ENCODE measurements at places on chromosomes 11 and 22. TPM values are rescaled to one million over a fixed set of nuclear protein-coding genes. Genes with fewer than 3 reads are reported as not detected.

Gene GRIK4
- total RNA-seq: 0.10 TPM

Gene BAIAP2L2
- total RNA-seq: 59.1 TPM

Gene BBS1
- 16.8 TPM for total RNA-seq

Gene TNNI2
- total RNA-seq: 0.94 TPM

Gene GRM5
- not detected for total RNA-seq

Gene C11orf97
- not detected for total RNA-seq

- DNase-seq: no peak
Measured at GRCh38 chr11:134152696-134153095, 71.1 kb downstream of the NCAPD3 start.

DNA sequence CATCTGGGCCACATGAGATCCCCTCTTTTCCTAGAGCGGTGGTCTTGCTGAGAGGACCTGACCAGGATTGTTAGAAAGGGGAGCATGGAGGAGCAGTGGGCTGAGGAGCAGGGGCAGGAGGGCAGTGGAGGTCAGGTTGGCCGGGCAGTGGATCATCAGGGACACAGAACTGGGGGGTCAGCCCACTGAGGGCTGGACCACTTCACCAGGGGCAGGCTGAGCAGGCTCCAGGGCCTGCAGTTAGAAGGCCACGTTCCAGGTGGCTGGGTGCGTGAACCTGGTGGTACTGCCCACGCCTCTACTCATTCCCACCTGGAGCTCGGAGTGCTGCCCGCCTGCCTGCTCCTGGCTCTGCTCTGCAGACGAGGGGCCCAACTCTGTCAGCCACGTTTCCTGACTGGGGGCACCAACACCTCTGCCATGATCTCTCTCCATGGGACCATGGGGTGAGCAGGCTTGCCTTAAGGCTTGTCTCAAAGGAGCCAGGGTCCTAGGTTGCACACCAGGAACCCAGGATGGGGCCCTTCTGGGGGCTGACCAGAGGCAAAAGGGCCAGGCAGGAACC lies 9.7 kb downstream of the MRGPRF start:
- peak; percentile 12 for DNase-seq

DNA sequence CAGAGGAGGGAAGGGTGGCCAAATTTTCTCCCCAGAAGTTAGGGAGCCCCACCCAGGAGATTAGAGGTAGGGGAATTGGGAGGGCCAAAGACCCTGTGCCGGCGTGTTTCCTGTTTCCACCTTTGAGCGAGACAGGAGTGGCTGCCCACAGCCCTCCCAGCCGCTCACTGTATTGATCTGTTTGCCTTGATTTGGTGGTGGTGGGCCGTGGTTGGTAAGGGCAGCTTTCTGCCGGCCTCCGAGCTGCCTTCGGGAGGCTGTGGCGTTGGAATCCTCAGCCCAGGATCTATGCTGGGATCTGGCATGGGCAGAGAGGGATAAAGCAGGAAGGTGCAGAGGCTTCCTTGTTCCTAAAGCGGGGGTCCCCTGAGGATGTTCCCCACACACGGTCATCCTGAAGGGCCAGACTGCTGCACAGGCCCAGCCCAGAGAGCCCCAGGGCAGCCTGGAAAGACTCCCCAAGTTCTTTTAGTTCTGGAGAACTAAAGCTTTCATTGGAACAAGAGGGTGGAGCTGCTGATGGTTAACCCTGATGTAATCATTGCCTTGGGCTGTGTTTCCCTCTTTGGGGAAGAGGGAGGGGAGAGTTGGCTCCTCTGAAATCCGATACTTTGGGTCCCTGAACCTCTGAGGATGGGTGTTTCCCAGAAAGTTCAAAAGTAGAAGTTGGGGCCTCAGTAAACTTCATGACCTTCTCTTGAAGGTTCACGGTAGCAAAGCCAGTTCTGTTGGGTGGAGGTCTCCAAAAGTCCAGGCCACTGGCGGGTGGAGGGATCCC lies 7.2 kb downstream of the FAM83F start:
- no peak for DNase-seq

- no peak for DNase-seq
Measured at GRCh38 chr11:45961751-45962240, 39.3 kb downstream of the LARGE2 start.

- DNase-seq: no peak
Measured at GRCh38 chr22:33891992-33892391, 28.3 kb downstream of the LARGE1 start.

DNA sequence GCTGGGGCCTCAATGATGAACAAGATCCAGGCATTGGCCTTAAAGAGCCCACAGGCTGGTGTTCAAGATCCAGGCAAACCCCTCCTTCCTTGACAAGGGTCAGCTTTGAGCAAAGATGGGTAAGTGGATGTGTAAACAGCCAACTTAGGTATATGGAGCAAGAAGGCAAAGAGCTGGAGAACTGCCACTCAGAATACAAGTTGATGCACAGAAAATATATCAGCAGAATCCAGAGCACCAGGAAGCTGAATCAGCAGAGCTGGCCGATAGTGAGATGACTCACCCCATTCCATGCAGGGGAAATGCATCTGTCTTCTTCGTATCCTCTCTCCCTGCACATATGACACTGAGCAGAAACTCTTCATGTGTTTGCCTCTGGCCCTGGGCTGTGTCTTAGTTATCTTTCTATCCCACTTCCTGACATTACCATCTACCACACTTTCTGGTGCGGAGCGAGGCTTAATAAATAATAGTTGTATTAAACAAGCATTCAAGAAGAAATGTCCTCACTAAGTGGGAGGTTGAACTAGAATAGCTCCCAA lies 57.8 kb downstream of the ENDOD1 start:
- no peak for DNase-seq

DNA sequence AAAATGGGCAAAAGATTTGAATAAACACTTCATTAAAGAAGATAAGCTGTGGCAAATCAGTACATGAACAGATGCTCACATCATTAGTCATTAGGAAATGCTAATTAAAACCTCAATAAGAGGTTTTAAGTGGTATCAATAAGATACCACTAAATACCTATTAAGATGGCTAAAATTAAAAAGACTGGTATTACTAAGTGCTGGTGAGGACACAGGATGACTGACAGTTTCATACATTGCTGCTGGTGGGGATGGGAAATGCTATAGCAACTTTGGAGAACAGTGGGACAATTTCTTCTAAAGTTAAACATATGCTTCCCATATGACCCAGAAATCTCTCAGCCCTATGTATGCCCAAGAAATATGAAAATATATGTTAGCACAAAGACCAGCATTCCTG lies 69.2 kb downstream of the COMMD9 start:
- no peak for DNase-seq

GRCh38 chr11:47060807-47061206 lies 115.9 kb downstream of the ARFGAP2 start:
- no peak for DNase-seq

- no peak for DNase-seq
Measured at GRCh38 chr11:65496304-65497140, 2.3 kb upstream of the MALAT1 start.

DNA sequence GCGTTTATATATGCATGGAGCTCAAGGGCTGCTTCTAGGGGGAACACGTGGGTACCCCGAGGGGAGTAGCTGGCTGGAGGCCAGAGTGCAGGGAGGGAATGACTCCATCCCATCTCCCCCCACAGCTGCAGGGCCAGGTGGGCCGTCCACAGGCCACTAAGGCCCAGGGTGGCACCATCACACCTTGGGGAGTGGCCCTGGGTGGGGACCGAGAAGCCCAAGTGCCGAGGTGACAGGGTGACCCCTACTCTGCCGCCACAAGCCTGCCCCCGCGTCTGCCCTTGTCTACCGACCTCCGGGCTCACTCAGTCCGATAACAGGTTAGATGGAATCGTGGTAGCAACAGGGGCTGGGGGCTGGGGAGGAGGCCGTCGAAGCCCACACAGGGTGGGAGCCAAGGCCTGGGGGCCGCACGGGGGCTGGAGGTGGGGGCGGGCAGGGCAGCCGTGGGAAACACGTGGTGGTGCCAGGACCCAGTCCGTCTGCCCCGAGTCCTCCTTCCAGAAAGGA lies 125.7 kb downstream of the KCNQ1OT1 start:
- no peak for DNase-seq

GRCh38 chr22:27982630-27983180 lies 63.6 kb upstream of the PITPNB start:
- no peak for DNase-seq

DNA sequence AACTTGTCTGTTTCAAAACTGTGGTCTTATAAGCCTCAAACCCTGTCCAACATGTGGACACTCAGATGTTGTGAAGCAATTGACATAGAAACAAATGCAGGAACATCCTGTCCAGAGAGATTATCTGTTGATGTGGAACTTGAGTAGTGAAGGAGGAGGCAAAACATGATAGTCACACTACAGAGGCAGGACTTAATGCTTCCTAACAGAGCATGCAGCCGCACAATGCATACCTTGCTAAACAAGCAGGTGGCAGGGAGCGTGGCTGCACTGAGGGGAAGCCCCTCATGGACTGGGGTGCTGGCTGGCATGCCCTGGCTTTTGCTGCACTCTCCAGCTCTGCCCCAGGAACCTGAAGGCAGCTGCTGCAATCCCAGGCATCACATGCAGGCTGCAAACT lies 5.3 kb downstream of the C22orf39 start:
- no peak for DNase-seq

DNA sequence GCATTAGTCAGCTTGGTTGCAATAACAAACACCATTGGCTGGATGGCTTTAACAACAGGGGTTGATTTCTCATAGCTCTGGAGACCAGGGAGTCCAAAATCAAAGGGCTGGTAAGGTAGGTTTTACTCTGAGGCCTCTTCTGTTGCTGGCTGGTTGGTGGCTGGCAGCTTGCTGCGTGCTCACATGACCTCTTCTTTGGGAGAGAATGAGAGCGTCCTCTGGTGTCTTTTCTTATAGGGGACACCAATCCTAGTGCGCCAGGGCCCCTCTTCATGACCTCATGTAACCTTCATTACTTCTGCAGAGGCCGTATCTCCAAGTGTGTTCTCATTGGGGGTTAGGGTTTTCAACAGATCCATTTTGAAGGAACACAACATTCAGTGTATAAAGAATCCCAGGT lies 1308.3 kb downstream of the TBC1D22A start:
- DNase-seq: no peak

- DNase-seq: no peak
Measured at GRCh38 chr22:23806837-23807236, 20.1 kb downstream of the SMARCB1 start.

- no peak for DNase-seq
Measured at GRCh38 chr11:35750981-35751663, 88.5 kb downstream of the TRIM44 start.

DNA sequence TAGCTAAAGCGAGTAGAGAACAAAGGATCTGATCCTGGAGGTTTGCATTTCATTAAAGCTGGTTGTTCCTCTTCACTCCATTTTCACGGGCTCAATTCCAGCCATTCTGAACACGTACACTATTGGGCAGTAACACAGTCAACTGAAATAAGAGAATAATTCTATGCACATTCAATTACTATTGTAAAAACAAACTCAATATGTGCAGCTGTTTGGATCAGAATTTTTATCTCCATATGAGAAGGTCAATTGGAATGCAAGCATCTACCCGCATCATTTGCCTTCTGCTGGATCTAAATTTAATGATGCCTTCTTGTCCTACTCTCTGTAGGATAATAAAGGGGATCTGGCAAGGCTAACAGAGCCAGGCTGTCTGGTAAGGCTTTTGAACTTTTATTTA lies 562.8 kb upstream of the CCDC179 start:
- no peak for DNase-seq

GRCh38 chr22:37163575-37164504 lies 14.1 kb upstream of the IL2RB start:
- no peak for DNase-seq

- no peak for DNase-seq
Measured at GRCh38 chr22:41907436-41908401, 7.2 kb downstream of the SHISA8 start.

DNA sequence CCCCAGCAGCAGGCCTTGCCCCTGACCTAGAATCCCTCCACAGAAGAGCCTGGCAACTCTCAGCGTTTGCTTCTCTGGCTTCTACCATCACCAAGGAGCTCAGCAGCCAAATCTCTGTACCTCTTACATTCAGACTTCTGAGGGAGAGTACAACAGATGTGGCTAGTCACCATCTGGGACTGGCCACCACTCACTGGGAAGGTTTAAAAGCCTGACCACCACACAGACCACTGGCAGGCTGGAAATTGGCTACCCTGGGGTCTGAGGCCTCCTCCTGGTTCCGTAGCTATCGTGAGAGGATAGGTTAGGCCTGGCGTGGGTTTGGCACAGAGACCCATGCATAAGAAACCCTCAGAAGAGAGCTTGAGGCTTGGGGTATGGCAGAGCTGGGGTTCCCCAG lies 478.5 kb upstream of the CADM1 start:
- no peak for DNase-seq

GRCh38 chr11:73059915-73060314 lies 82.2 kb downstream of the FCHSD2 start:
- DNase-seq: no peak

GRCh38 chr11:44300844-44301563 lies 8.9 kb downstream of the ALX4 start:
- no peak for DNase-seq

DNA sequence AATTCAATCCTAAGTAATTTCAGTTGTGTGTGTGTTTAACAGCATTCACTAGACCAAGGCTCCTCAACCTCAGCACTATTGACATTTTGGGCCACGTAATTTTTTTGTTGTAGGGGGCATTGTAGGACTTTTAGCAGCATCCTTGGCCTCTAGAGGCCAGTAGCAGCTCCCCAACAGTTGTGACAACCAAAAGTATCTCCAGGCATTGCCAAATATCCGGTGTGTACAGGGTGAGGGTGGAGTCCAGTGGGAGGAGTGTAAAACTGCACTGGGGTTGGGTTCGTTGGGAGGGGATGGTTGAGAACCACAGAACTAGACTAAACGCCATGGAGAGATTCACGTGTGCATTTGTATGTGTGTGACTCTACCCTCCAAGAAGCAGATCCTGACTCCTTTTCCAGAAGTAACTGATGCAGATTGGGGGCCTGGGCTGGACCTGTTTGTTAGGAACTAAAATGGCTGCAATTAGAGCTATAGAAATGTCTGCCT lies 5.9 kb upstream of the PHF21A start:
- peak; percentile 57 for DNase-seq

- no peak for DNase-seq
Measured at GRCh38 chr11:85685125-85685819, 723 bp downstream of the CCDC89 start.

DNA sequence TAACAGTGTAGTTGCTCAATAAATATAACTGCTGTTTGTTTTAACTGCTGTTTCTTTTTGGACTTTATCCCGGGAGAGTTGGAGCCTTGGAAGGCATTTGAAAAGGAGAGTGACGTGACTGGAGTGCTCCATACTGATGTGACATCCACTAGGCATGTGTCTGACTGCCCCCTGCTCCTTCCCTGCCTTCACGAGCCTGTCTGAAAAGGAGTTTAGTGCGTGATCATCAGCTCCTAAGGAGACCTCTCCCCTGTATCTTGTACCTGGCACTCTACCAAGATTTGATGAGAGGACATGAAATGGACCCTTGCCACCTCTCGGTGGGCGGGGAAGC lies 22.9 kb downstream of the ZBTB16 start:
- peak; percentile 53 for DNase-seq

All from colonic mucosa (tissue), 4 donors.